ENCODE measurements at places on chromosomes 5 and 9.

DNA sequence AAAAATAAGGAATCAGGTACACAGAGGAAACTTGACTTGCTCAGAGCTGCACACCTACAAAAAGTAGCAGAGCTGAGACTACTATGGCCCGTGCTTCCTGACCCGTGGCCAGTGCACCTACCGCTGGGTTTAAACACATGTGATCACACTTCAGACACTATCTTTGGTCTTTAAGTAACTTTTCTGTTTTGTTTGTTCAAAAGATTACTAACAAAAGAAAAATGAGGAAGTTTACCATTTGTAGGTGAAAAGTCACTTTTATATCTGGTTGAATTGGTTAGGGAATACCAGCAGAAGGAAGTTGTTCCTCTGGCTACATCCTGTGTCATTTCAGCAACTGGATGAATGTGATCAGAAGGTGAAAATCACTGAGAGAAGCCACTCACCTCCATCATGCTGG, 6.5 kb upstream of the SYK start:
- no peak for DNase-seq

DNA sequence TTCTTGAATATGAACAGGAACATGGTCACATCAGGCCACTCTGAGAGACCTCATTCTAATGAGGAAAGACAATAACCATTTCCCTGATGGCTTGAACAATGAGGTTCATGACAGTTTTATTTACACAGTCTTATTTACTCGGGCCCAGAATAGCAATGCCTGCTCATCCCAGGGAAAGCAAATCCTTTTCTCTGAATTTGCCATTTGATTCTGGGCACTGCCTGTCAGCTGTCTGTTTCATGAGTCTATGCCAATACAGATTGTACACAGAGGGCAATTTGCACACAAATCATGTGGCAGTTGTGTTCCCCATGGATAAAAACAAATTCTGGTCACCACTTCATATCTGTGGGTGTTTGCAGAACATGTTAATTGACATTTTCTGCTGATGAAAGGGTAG, 492.5 kb downstream of the ACTL7B start:
- no peak for DNase-seq

DNA sequence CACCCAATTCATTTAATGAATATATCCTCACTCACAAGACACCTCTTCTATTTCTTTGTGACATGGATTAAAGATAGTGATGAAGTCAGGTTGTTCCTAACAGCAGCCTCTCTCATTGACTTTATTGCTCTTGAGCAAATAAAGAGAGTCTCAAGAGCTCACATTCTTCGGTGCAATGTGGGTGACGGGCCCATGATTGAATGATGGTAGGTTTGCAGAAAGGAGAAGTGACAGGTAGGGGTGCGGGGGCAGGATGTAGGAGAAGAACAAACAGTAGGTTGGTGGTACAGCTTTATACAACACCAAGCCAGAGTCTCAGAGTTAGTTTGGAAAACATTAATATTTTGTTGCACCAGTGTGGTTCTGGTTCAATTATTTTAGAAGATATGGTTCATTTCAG, 122.2 kb downstream of the SLIT3 start:
- no peak for DNase-seq

GRCh38 chr9:3277200-3277599, 248.6 kb downstream of the RFX3 start:
- no peak for DNase-seq

- no peak for DNase-seq
Measured at GRCh38 chr9:77953590-77953989, 78.0 kb downstream of the GNAQ start.

DNA sequence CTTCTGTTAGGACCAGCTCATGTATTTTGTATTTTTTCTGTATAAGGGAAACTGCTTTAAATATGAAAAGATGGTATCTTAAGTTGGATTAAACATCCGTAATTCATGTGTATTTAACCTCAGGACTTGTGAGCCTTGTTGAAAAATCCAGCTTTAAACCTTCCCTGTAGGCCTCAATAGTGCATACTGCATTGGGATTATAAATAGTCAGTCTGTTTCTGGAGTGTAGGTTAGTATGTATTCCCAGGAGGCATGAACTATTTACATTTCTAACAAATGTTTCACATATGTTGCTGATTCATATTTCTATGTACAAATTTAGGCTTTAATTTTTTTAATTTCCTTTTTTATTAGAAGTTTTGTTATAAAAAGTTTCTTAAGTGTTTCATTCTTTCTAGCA, 137.9 kb upstream of the GRHPR start:
- no peak for DNase-seq

DNA sequence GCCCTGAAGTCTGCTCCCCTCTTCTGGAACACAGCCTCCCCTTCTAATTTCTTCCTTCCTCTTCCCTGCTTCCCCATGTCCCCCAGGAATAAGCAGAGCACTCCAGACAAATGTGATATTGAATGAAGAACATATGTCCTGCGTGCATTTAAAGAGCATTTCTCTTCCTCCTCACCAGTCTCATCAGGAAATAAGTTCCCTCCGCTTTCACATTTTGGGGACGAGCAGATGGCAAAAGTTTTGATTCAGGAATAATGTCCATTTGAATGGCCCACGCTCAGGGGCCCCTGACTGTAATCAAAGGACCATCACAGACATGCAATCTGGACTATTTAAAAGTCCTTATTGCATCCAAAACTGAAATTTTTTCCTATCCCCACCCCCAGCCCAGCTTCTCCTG, 316.1 kb downstream of the CDK5RAP2 start:
- no peak for DNase-seq

Data from left lobe of liver (tissue), 2 donors.